ENCODE measurements at places on chromosomes 2 and 18. TPM values are rescaled to one million over a fixed set of nuclear protein-coding genes. Genes with fewer than 3 reads are reported as not detected.

CRYBA2 gene
- not detected for total RNA-seq

FTCDNL1 gene
- total RNA-seq: 4.4 TPM

MYL1 gene
- not detected for total RNA-seq

COL3A1 gene
- 351 TPM for total RNA-seq

CDH2 gene
- 0.71 TPM for total RNA-seq

CD8B gene
- 0.67 TPM for total RNA-seq

UGT1A8 gene
- not detected for total RNA-seq

ALPI gene
- 0.71 TPM for total RNA-seq

KCNG2 gene
- 0.51 TPM for total RNA-seq

PAX8 gene
- 5.3 TPM for total RNA-seq

RAPGEF4 gene
- 10.4 TPM for total RNA-seq

MALT1 gene
- 17.3 TPM for total RNA-seq

SERPINB3 gene
- not detected for total RNA-seq

ASIC4 gene
- not detected for total RNA-seq

CABLES1 gene
- 57.0 TPM for total RNA-seq

MTLN gene
- total RNA-seq: 52.8 TPM

TAF4B gene
- total RNA-seq: 4.9 TPM

CCDC141 gene
- 6.4 TPM for total RNA-seq

NEB gene
- total RNA-seq: 0.64 TPM

DLX1 gene
- total RNA-seq: 0.19 TPM

HOXD13 gene
- 1.1 TPM for total RNA-seq

ARHGAP28 gene
- 9.1 TPM for total RNA-seq

Measured in mesenteric fat pad (tissue), 1 donor.